ENCODE measurements at places on chromosomes 5 and 9.

DNA sequence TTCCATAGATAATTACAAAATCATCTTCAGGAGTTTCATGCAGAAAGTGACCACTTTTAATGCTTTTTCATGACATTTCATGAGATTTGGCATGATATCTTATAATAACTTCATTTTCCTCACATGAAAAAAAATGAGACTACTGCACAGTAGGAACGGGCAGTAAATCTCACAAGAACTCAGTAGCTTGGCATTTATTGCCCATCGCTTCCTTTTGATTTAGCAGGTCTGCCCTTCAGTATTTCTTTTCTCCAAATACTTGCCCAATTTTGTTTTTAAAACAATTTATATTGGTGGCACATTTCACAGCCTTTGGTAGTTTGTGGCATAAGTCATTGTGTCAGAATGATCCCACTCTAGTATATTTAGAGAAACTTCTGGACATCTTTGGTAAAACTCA lies 711.8 kb upstream of the CHD1 start:
- no peak for DNase-seq

- no peak for DNase-seq
Observed at GRCh38 chr9:33130961-33131789, 36.0 kb downstream of the B4GALT1 start.

DNA sequence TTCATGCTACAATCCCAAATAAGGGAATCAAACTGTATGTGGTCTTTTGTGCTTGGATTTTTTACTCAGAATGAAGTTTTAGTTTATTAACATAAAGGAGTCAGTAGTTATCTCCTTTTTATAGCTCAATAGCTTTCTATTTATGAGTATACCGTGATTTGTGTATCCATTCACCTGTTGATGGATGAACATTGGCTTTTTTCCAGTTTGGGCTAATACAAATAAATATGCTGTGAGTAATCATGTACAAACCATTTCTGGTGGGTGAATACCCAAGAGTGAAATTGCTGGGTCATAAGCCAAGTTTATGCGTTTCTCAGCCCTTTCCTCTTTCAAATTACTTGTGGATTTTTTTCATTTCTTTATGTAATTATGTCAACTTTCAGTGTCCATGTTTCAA lies 395.3 kb downstream of the OSTF1 start:
- no peak for DNase-seq

GRCh38 chr5:118311103-118311819 lies 677.1 kb downstream of the DTWD2 start:
- DNase-seq, result no peak

DNA sequence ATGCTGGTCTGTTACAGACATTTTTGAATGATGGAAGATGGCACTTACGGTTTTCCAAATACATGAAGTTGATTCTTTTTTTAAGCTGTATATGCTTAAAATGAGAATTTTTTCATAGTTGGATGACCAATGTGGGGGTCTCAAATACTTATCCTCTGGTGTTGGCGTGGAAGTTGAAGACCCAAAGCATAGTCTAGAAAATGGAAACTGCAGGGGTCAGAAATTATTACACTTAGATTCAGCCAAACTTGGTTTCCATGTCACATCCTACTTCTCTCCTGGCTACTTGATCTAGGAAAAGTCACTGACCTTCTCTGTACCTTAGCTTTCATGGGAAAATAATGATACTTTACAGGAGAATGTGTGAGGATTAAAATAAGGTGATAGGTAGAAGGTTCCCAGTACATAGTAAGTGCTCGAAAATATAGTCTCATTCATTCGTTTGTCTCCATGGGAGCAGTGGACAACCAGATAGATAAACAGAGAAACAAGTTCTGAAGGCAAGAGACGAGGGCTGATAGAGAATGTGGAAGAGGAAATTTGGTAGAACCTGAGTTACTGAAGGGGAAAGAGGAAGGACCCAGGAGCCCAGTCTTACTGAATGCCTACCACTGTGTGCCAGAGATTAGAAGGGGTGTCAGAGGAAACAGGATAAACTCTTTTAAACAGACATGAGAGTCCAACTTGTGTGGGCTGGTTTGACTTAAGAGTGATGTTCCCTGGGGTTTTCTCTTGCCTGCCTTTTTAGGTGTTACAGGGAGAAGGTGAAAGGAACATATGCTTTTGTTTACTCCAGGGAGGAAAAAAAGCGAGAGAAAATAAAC lies 560.3 kb upstream of the KLF4 start:
- DNase-seq, result no peak

DNA sequence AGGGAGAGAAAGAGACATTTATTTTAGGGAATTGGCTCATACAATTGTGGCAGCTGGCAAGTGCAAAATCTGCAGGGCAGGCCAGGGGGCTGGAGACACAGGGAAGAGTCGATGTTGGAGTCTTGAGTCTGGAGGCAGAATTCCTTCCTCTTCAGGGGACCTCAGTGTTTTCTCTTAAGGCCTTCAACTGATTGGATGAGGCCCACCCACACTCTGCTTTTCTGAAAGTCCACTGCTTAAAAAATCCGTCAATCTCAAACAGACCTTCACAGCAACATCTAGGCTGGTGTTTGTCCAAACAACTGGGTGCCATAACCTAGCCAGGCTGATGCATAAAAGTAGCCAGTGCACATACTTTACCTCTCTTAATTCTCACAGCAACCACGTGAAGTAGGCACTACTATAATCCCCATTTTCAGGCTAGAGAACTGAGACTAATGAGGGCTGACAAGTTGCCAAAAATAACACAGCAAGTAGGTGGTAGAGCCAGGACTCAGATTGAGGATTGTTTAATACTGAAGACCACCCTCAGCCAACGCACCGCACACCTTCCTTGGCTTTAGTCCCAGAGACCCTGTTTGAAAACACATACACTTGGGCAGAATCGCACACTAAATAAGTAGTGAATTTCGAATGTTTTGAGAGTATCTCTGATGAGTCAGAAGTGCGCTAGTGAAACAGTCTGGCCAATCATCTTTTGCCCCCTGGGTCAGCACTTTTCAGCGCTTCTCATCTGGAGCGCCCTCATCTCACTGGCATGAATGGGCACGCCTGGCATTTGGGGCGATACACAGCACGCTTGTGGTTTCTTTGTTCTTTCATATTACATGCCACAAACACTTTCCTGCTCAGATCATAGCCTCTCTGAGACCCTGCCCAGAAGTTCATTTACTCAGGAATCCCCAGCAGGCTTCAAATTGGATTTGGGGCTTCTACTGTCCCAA lies 591.4 kb downstream of the CCDC171 start:
- DNase-seq, result no peak
